ENCODE measurements at places on chromosomes 5 and 9.

- DNase-seq: no peak
These were observed 268.2 kb downstream of the BRINP1 start for GRCh38 chr9:119101048-119101447.

GRCh38 chr5:93120051-93120450, 461.0 kb downstream of the NR2F1-AS1 start:
- DNase-seq: no peak

GRCh38 chr5:133287500-133287899, 235.7 kb downstream of the HSPA4 start:
- peak; percentile 8 for DNase-seq

DNA sequence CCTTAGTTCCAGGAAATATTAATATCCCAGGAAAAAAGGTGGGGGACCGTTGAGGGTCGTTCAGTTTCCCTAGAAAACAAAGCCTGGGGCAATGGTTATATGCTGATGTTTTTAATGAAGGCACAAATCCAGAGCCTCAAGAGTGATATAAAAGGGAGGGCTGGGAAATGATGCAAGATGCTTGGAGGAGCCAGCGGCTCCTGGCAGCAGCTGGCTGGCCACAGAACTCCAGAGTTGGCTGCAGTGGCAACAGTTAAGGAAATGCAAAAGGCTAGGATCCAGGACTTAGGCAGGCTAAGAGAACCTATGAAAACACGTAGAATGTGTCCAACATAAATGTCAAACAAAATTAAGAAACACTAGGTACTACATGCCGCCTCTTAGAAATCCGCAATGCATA, 31.0 kb upstream of the B4GALT1 start:
- no peak for DNase-seq

GRCh38 chr9:89444925-89445765, 52.8 kb downstream of the SEMA4D start:
- no peak for DNase-seq

DNA sequence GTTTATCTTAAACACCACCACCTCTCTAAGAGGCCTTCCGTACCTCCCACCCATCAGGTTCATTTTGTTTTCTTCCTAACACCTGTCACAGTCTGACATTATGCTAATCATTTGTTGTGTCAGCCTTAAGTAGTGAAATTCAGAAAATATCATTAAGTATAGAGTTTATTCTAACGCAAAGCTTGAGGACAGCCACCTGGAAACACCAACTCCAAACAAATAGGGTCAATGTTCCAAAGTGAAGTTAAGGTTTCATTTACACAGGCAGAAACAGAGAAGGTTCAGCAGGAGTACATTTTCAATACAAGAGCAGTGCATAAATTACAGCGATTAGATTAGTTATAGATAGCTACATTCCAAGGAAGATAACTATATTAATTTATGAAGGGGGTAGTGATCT, 1.3 kb upstream of the SMC5 start:
- DNase-seq: no peak

DNA sequence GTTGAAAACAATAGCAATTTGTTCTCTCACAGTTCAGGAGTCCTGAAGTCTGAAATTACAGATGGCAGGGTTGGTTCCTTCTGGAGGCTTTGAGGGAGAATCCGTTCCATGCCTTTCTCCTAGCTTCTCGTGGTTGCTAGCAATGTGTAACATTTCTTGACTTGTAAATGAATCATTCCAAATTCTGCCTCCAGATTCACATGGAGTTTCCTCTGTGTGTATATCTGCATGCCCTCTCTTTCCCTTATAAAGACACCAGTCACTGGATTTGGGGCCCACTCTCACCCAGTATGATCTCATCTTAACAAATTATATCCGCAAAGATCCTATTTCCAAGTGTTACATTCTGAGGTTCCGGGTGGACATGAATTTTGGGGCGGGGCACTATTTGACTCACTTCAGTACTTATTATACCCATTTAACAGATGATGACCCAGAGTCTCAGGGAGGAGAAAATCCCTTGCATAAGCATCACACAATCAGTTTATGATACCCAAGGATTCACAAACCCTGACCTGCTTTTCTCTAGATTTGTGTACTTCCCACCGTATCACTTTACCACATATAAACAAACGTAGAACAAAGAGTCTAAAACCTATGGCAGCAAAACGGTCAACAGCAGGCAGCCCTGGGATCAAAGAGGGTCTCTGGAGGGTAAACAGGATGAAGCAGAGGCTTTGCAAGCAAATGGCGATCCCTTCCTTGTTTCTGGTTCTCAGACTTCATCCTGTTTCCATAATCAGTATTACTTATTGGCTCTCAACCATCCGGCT, 93.7 kb downstream of the C9orf152 start:
- no peak for DNase-seq

GRCh38 chr9:99326112-99326916, 104.2 kb downstream of the SEC61B start:
- no peak for DNase-seq

GRCh38 chr5:13673511-13673910, 271.0 kb downstream of the DNAH5 start:
- no peak for DNase-seq

DNA sequence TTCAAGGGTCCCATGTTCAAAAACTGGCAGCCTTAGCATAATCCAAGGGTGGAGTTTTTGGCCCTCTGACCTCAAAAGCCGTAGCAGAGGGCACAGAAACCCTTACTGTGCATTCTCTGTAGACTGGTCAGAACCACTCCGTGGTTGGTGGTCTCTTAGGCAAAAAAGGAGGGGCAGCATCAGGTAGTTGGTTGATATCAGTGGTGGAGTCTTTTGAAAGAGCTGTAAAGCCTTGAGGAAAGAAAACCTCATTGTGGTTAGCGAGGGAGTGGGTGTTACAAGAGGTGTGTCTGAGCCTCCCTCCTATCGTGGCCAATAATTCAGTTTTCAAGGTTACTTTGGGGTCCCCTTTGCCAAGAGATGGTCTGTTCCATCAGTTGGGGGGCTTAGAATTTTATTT, 40.9 kb downstream of the ARHGEF28 start:
- no peak for DNase-seq

- no peak for DNase-seq
These were observed 31.1 kb upstream of the IQGAP2 start for GRCh38 chr5:76371960-76372322.

DNA sequence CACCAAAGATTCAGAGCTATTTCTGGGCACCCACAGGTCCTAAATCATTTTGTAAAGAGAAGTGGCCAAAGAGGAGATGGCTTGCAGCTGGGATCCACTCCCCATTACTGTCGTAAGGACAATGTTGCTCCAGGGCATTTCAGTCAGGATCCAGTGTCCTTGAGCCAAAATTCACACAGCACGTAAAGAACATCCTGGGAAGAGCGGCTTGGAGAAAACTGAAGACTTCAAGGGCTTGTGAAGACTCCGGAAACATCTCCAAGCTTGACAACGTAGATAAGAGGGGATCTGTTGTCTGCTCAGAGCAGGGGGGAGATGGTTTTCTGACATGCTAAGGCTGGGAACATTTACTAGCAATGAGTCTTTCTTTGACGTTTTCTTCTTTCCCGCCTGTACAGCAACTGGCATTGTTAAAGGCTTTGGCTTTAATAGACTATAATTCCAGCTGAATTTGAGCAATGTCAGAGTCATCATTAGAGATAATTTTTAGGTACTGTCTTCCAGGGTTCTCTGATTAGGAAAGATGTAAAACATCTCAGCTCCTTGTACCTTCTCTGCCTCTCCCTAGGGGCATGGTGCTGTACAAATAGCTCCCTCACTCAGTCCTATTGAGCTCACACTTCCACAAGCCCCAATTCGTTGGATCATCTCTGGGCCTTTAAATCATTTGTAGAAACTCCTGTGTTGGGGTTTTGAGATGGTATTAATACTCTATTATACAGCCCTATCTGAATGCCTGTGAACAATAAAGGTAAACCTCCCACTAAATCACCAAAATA, 39.7 kb downstream of the EGFLAM start:
- DNase-seq: no peak

GRCh38 chr5:154472871-154473580, 5.0 kb downstream of the HAND1 start:
- DNase-seq: no peak

DNA sequence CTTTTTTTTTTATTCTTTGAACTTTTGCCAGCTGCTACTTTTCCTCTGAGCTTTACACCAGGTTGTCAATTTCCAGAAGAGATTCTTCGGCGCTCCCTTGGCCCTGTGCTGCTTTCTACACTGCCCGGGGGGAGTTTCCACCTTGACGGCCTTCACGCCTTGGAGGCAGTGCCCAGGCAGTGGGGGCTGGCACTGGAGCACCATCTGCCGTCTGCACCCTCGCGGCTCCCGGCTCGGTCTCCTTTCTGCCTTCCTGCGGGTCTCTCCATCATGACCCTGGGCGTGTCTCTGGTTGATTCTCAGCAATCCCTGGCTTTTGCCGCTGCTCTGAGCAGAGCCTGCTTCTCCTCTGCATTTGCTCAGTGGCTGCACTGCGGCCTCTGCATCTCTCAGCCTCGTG, 2.9 kb downstream of the SLC6A18 start:
- DNase-seq: no peak

GRCh38 chr5:179484761-179485160, 65.6 kb upstream of the RUFY1 start:
- no peak for DNase-seq

GRCh38 chr9:108800632-108801099, 55.1 kb downstream of the ACTL7B start:
- DNase-seq: no peak

DNA sequence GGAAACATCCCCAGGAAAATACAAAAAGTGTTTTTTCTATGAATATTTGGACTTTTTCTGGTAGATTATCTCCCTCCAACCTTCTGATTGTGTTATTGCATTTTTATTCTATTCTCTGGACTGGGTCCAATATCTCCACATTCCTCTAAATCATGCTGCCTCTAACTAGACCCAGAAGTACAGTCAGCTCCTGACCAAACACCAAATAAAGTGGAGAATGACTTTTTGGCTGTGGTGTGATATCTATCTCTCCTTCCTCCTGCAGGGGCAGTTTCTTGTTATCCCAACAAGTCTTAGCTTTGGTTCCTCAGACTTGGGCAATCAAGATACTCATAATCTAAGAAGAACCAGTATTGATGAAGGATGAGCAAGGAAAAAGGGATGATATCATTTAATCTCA, 3.2 kb upstream of the RAI14 start:
- no peak for DNase-seq

- DNase-seq: no peak
These were observed 70.6 kb downstream of the ALDH1A1 start for GRCh38 chr9:72882117-72882775.

DNA sequence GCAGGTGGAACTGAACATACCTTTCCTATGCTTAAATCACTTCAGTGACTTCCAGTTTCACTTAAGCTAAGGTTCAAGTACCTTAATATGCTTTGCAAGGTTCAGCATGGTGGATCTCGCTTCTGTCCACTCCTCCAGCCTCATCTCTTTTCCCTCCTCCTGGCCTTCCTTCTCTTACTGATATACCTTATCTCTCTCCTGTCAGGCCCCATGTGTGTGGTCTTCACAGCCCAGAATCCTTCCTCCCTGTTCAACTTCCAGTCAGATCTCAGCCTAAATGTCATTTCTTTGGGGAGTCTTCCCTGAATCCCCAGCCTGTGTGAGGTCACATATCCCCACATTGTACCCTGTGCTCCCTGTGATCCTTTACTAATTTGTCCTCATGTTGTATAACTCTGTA, 87.7 kb downstream of the ANGPTL2 start:
- DNase-seq: no peak

DNA sequence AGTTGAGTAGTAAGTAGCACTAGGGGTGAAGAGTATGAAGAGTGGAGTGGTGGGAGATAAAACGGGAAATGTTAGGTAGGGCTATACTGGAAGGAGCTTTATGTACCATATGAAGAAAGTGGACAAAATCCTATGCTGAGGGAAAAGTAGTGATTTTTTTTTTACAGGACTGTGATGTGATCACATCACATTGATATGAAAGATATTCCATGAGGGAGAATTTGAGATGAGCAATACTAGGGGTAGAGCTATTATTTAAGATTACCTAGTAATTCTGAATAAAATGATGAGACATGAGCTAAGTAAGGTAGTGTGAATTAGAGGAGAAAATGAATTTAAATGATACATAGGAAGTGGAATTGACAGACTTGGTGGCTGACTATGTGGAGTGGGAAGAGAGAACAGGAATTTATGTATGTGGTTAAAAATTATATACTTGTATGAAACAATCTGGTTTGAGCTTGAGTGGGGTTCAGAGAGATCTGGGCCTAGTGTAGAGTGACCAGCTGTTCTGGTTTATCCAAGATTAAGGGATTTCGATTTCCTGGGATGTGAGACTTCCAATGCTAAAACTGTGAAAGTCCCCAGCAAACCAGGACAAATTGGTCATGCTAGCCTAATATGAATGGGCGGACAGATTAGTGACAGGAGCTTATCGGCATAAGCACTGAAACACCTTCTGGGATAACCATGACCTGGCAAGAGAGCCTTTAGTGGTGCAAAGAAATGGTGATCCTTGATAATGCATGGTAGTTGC, 29.3 kb upstream of the STOM start:
- DNase-seq: no peak

DNA sequence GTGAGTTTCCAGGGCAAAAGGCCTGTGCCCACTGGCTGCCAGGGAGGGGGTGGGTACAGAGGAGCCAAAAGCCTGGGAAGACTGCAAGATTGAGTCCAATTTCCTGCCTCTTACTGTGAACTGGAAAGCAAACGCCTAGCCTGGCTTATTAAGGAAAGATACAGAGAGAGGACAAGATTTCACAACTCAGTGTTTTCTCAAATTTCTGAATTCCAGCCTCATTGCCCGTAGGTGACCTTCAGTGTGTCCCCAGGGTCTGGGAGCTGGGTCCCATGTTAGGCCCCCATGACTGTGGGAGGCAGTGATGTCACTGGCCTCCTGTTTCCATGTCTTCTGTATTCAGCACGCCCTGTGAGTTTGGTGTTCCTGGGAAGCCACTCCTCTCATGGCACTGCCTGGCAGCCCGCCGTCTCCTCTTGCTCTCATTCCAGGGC, 60.6 kb upstream of the PTPN3 start:
- no peak for DNase-seq

DNA sequence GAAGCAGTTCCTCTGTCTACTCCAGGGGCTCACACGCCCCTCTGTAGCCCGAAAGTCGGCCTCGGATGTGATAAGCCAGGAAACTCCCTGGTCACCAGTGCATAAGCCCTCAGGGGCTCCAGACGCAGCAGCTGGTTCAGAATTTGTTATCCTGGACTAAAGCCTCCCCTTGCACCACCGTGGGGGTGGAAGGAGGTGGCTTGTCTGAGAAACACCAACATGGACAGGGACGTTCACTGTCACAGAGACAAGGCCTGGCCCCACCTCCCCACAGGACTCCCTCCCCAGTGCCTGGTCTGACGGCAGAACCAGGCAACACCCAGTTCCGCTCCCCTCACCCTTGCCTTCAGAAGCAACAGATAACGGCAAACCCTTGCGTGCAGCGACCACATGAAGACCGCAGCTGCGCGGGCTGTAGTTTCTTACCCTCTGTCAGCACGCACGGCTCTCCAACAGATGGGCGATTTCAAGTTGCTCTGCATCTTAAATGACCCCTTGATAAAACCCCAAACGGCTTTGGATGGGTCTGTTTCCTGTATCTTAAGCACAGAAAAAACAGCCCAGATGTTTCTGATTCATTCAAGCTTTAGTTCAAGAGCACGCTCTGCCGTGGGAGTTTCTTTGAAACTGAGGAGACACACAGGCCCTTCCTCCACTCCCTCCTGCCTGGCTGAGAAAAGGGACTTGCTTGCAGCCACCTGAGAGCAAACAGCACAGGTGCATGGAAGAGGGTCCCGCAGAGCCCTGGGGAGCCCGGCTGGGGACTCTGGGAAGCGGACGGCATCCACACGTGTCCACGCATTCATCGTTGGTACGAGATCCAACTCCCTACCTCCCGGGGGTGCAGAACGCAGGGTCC, 44.7 kb upstream of the NKD2 start:
- DNase-seq: peak; percentile 12

Measured in stimulated activated CD4-positive, alpha-beta T cell treated with anti-CD3 and anti-CD28 coated beads, Interleukin-1b, Interleukin-23, amount 100 ng/mL, for 4 hours (primary cell).